WERI-Rb-1 (cell line): ENCODE measurements at places on chromosomes 11 and 22.

DNA sequence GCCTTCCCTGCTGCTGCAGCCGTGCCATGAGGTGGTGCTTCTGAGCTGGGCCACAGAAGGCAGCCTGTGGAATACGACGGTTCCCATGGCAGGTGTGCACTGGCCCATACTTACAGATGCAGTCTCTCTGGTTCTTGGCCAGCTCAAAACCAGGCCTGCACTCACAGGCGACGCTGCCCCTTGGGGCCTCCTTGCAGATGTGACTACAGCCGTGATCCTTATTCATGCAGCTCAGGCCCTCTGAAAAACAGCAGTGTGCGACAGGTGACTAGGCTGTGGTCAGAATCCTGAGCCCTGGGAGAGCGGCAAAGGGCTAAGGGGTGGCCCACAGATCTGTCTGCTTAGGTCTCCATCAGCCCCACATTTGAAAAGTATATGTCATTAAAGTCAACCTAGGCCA, 22.1 kb downstream of the SCUBE2 start:
- no peak for DNase-seq

DNA sequence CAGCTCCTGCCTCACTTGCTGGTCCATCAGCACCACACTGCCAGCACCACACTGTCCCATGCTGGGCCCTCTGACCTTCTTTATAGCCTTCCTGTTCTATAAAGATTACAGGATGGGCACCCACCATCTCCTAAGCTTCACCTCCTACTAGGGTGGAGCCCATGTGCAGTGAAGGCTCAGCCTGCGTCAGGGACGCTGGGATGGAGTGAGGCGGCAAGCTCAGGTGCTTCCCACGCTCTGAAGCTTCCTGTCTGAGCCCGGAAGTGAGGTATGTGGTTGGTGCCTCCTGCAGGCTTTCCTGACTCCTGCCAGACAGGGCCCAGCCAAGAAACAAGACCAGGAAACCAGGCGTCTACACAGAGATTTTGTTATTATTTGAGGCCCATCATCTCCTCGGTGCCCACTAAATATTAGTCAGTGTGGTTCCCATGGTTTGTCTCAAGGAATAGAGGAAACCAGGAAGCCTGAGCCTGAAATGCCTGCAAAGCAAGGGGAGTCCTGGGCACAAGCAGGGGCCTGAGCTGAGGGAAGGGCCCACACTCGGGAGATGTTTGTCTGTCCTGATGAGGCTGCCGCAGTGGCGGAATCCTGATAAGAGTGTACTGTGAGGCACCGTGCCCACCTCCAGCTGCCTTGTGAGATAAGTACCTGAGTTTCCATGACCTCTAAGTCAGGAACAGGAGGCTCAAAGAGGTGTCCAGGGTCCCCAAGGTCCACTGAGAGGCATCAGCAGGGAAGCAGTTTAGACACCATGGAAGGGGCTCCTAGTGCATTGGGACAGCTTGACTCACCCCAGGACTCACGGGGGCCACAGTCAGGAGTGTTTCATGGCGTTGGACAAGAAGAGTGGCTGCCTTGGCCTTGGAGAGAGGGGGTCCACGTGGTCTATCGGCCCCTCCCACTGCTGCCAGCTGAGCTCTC, 22.0 kb downstream of the RSPH14 start:
- no peak for DNase-seq

DNA sequence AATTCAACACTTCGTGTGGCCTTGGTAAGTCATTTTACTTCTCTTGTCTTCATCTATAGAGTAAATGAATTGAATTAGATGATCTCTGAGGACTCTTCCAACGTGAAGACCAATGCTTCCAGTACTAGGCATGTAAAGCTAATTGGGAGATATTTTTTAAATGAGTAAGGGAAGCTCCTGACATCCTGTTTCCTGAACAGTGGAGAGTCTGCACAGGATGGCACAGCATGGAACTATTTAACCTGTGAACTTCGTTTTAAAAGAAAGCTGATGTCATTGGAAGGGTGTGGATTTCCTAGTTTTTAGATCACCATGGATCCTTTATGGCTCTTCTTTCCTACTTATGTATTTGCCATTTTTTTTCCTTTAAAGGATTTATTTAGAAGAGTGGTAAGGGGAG, 48.4 kb upstream of the HSD17B12 start:
- no peak for DNase-seq

DNA sequence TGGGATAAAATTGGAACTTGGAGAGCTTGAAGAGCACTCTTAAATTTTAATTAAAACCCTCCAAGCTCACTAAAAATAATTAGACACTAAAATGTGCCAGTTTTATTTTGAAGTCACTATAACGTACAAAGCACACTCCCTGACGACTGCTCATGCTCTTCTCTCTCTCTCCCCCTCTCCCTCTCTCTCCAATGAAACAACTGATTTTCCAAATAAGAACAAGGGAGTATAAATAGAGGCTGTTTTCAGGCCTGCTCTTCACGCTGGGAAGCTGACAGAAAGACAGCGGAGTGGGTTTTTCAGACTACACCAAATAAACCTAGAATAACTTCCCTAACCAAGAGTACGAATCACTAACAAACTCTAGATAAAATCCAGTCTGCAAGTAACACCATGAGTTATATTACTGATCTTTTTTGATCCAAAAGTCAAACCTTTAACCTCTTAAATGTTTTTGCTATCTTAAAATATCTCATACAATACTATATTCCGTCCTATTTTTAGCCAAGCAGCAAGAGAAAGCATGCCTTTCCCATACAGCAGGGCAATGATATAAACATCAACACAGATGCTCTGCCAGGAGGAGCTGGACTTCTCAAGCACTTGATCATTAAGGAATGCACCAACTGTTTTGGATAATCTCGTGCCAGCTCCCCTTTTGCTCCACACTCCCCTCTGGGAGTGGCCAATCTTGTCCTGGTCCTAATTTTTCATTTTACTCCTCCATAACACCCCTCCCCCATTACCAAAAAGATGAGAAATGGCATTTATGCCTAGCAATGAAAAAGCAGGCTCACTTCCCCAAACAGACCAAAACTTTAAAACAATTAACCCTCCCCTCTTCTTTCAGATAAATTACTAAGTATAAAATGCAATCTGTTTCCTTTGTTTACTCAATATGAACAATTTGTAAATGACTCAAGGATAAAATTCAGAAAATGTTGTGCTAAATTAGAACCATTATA, 116.9 kb downstream of the SOX6 start:
- DNase-seq: no peak

DNA sequence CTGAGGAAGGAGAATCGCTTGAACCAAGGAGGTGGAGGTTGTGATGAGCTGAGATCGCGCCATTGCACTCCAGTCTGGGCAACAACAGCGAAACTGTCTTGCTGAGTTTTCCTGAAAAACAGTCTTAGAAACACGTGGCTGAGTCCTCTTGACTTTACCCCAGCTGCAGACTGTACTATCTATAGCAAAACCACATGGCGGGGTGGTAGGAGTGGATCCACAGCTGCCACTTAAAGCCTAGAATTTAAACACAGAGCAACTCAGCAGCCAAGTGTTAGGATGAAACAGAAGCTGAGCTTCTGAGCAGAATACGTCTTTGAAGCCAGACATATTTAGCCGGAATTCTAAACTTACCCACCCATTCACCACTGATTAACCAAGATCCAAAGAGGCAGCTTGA, 14.1 kb downstream of the PATZ1 start:
- DNase-seq: no peak

DNA sequence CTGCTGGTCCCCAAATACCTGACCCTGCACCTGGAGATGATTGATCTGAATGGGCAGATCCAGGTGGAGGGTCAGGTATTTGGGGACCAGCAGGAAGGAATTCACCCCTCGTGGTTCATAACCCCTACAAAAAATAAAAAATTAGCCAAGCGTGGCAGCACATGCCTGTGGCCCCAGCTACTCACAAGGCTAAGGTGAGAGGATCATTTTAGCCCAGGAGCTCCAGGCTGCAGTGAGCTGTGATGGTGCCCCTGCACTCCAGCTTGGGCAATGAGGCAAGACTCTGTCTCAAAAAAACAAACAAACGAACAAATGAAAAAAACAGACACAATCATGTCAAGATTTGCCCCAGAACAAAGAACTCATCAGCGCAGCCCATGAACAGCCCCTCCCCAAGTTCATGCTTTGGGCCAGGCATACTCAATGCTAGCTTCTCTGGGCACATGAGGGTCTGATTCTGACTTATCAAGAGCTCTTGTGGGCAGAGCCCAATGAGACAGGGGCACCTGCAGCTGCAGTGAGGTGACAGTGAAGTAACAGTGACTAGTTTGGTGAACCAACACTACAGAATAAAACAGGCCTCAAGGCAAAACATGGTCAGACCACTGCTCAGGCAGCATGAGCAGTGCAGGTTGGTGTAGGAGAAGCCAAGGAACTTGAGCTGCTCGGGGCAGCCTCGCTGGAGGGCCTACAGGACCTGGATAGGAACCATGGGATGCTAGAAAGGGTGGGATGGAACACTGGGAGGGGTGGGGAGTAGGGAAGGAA, 10.2 kb upstream of the FCHSD2 start:
- DNase-seq: no peak

DNA sequence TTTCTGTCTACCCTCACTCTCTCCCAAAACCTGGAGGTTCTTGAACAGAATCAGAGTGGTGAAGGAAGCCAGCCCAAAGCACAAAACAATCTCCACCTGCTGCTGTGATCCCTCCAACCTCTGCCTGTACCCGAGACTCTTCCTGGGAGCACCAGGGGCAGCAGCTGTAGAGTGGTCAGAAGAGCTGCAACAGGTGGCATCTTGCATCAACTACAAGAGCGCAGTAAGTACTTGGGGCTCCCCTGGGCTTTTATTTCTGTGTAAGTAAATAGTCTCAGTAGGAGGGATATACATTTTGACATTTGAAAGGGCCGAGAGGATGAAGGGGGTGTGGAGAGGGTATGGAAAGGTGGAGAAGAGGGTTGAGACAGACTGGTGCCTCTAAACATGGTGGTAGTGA, 8.3 kb upstream of the UBQLNL start:
- no peak for DNase-seq

DNA sequence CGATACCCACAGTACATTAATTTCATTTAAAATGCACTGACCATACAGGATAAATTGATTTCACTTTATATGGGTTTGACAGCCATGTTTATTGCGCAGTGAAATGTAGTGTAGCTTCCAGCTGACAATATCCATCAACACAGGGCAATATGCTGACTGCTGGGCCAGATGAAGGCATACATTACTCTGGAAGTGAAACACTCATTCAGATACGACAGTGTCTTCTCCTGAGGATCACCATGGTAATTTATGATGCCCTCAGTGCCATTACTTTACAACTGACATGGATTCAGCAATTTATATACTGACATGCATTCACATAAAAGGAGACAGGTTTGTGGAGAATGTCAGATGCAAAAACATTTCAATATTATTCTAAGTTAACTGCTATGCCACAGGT, 365.1 kb downstream of the SOX6 start:
- no peak for DNase-seq

DNA sequence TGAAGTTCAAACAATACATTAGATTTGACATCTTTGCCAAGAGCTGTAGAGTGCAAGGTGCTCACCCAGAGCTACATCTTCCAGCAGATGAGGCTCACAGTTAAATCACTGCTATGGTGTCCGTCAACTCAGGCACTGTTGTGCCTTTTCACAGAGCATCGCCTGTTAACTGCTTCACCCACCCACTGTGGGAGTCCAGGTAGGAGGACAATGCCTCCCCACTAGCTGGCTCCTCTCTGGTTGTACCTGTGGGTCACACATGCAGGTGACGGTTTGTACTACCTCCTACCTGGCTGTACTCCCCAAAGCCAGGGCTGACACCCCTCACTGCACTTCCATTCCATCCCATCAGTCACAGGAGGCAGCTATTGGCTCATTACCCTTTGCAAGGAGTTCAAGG, 84.6 kb upstream of the TOP3B start:
- DNase-seq: no peak

- DNase-seq: peak; percentile 61
Measured at GRCh38 chr22:17057959-17058814, 26.6 kb upstream of the IL17RA start.

DNA sequence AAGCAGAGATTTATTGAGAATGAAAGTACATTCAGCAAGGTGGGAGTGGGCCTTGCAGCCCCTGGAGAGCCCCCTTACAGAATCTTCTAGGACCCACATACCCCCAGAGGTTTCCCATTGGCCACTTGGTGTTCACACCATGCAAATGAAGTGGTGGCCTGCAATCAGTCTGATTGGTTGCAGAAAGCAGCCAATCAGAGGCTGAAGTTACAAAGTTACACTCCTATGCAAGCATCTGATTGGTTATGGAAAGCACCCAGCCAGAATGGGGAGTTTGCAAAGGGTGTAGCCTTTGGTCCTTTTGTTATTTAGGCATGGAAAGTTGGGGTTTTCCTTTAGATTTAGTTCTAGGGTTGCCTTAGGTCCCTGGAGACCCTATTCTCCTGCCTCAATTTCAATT, 34.9 kb downstream of the UVRAG start:
- no peak for DNase-seq

DNA sequence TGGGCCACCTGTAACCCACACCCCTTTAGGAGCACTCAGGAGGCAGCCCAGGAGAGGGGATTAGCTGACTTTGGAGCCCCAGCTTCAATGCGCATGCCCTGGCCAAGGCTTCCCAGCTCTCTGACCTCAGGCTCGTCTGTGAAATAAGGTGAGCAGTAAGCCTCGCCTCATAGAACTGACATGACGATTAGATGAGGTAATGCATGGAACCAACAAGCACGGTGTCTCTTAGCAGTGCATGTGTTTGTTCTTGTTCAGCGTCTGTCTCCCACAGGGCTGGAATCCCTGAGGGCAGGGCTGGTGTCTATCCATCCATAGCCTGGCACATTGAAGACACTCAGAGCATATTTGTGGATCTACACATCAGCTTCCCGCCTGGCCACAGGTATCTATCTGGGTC, 415.4 kb downstream of the MN1 start:
- DNase-seq: no peak

DNA sequence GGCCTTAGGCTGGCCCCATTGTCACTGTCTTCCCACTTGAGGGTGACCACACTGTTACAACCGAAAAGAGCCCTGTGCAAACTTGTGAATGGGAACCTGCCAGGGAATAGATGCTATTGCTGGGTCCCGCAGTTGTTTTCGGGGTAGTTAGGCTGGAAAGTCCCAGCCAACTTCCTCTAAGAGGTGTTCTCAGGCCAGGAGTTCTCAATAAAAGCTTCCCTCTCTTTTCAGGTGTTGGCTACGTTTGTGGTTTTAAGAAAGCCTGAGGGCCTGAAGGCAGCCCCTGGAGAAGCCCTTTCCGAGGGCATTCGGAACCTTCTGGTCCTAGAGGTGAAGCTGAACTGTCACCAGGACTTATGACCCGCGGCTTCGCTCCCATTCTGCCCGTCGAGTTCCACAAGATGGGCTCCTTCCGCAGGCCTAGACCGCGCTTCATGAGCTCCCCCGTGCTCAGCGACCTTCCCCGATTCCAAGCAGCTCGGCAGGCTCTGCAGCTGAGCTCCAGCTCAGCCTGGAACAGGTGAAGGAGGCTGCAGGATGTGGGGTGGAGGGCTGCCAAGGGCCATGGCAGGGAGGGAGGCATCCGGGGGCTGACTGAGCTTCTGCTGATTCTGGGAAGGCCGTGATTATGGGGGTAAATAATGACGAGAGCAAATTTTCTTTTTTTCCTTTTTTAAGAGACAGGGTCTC, 104.8 kb downstream of the PRR5L start:
- DNase-seq: no peak

DNA sequence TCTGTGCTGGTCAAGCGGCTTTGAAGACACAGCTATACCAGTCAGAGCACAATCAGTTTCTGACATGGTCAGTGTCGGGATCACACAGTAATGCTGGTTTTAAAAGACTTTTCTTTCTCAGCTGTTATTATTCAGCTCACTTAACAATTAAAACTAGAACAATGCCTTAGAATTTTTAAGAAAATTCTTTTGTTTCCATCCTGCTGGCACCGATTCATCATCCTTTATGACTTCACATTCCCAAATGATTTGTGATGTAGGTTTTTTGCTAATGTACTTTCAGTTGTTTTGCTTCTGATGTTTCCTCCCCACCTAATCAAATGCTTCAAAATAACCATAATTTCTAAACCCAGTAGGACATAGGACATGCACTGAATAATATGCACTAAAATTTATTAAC, 34.5 kb upstream of the OLFML1 start:
- DNase-seq: no peak
